ENCODE measurements at places on chromosomes 5 and 9.

- peak; percentile 54 for DNase-seq
These were observed 67.7 kb upstream of the RAD23B start for GRCh38 chr9:107215381-107215780.

DNA sequence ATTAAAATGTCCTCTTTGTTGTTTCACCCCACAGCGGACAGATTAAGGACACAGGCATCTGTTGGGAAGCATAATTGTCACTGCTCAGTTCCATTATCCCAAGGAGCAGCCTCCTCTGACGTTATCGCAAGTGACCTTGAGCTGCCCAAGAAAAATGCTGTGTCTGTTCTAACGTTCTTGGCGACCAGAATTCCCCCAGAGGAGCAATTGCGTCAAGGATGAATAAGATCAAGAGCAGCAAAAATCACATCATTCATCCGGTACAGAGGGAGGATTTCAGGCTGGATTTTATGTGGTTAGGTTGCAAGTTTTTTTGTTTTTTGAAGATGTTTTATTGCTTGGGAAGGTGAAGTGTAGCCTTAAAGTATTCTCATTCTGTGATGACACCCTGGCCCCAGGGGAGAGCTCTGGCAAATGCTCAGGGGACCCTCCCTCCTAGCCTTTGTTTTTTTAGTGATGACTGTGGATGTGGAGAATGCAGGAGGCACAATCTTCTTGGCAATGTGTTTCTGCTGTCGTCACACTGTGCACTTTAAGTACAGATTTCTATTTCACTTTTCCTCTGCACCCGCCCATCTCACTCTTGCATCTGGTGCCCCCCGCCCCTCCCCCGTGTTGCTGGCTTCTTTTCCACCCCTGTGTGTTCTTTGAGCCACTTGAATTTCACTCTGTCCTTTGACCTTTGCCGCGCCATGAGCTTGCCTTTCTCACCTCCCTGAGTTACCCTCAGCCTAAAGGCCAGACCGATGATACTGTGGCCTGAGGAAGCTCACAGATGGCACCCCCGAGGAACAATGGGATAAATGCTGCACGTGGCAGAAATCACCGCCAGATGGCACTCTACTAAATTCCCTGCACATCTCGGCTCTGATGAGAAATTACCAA, 308.5 kb downstream of the RAB3C start:
- peak; percentile 77 for DNase-seq

GRCh38 chr9:123629531-123629930, 273.5 kb downstream of the CRB2 start:
- no peak for DNase-seq

DNA sequence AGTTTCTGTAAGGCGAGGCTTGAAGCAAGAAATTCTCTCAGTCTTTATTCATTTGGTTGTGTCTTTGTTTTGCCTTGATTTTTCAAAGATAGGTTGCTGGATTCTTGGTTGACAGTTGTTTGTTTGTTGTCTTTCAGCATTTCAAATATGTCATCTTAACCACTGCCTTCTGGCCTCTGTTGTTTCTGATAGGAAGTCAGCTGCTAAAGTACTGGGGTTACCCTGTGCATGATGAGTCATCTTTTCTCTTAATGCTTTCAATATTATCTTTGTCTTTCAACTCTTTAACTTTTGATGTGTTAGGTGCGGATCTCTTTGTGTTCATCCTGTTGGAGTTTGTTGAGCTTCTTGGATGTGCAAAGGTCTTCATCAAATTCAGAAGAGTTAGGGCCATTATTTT, 1571.3 kb downstream of the MAT2B start:
- no peak for DNase-seq

GRCh38 chr5:40277161-40277906, 402.4 kb upstream of the PTGER4 start:
- no peak for DNase-seq

- no peak for DNase-seq
These were observed 83.1 kb downstream of the SEMA4D start for GRCh38 chr9:89414670-89415324.

DNA sequence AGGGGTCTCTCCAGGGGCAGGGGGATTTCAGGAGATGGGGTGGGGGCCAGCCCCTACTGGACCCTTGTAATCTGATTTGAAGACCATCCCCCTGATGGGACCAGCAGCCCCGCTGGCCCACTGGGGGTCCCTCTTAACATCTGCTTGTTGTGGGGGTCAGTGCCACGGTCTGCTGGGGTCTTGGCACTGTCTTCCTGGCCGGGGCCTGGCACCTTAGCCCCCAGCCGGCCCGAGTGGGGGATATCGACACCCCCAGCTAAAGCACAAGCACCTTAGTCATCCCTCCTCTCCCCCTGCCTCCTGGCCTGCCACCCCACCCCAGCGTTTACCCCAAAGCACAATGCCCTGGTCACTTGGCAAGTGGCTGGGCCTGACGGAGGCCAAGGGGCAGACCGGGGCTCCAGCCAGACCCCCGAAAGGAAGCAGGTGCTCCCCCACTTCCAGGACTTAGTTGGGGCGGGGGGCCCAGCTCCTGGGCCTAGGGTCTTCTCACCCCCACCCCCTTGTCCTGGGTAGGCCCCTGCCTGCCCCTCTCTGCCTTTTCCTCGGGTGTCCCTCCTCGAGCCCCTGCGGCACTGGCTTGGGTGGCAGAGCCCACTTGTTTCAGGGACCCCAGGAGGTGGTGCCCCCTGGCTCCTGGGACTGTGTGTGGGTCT, 1.4 kb upstream of the NFX1 start:
- no peak for DNase-seq

GRCh38 chr5:27103486-27103885, 65.1 kb upstream of the CDH9 start:
- DNase-seq, result no peak

Data from EH (cell line).